ENCODE measurements at places on chromosomes 7 and 10.

DNA sequence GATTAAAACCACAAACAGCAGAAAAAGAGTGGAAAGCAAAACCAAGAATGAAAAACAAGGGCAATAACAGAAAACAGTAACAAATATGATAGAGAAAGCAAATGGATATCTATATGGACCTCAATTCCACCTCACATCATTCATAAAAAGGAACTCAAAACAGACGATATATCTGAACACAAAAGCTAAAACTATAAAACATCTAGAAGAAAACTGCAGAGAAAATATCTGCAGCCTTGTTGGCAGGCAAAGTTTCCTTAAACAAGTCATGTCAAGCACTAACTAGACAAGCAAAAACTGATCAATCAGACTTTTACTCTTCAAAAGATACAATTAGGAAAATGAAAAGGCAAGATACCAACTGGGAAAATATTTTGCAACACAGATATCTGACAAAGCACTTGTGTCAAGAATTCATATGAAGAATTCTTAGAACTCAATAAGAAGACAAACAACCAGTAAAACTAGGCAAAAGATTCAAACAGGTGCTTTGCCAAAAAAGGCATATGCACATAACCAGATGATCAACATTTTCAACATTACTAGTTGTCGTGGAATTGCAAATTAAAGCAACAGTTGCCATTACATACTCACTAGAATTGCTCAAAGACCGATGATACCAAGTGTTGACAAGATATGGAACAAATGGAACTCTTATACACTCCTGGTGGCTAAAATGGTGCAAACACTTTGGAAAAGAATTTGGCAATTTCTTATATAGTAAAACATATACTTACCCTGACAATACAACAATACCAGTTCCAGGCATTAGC lies 25.9 kb upstream of the ZMIZ1 start:
- no peak for DNase-seq

- DNase-seq: no peak
Measured at GRCh38 chr10:27611744-27612550, 107.8 kb downstream of the RAB18 start.

- DNase-seq: no peak
Measured at GRCh38 chr10:69891057-69891617, 89.4 kb downstream of the COL13A1 start.

- DNase-seq: peak; percentile 29
Measured at GRCh38 chr7:4682621-4683042, 537 bp downstream of the FOXK1 start.

- no peak for DNase-seq
Measured at GRCh38 chr7:121475806-121476205, 79.7 kb upstream of the FAM3C start.

DNA sequence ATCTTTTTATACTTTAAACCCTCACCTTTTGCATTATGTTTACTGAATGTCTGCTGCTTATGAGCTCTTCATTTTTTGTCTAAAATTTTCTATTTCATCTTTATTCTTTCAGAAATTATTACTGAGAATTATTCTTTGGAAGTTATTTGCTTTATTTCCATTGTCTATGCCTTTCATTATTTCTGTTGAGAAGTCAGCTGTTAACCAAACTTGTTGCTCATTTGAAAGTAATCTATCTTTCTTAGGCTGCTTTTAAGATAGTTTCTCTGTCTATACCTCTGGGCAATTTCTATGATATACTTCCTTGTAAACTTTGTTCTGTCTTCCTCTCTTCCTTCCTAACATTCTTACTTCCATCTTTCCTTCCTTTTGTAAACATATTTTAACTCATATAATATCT lies 1165.9 kb upstream of the CELF2 start:
- DNase-seq: no peak

DNA sequence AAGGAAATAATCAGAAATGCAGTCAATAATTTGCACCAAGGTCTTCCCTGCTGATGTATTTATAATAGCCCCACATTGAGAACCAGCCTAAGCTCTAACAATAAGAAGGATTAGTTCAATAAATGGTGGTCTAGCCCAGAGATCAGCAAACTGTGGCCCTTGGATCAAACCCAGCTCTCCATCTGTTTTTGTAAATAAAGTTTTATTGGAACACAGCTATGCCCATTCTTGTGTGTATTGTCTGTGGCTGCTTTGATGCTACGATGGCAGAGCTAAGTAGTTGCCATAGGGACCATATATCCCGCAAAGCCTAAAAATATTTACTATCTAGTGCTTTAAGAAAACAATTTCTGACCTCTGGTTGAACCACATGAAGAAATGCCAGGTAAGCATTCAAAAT lies 154.9 kb downstream of the EMX2 start:
- DNase-seq: no peak

DNA sequence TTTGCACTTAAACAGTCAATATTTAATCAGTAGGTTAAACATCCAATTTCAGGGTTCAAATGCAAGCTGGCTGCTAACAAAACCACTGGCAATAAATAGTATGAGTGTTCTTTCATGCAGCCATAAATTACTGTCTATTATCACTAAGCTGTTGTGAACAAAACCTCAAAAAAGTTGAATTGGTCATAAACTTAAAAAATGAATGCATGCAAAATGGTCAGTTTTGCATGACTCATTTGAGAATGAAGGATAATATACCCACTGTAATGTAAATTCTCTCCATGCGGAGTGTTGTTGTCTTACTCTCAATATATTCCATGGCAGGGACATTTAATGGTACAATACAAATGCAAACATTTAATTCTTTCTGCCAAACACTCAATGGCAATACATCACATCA lies 226.4 kb downstream of the MAGI2 start:
- DNase-seq: no peak

DNA sequence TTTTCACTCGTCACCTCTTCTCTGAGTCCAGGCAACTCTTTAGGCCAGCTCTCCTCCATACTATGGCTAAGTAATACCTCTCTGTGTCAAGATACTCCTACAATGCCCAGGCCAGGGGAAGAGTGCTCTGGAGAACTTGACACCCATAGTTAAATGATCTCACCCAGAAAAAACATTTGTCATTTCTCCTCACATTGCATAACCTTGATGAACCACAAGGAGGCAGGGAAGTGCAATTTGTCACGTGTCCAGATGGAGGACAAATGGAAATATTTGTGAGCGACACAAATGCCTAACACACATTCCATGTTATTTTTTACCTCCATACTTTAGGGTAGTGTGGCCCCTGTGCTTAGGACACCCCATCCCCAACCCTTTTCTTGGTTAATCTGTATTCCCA lies 78.3 kb downstream of the HTR7 start:
- no peak for DNase-seq

DNA sequence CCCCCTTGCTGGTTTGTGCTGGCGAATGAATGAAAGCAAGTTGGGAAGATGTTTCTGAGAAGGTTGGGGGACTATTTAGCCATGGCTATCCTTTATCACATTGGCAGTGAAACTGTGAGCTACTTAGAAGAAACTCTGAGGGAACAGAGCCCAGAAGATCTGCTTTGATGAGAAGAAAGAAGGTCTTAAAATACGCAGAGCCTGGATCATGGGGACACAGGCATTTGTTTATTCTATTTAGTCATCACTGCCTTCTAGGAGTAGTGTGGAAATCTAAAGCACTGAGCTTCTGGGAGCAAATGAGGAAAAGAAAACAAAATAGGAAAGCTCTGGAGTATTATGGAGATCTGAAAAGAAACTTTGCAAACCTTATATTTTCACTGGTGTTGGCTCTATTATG lies 28.5 kb downstream of the CPED1 start:
- DNase-seq: no peak

- no peak for DNase-seq
Measured at GRCh38 chr7:41472427-41473125, 230.3 kb downstream of the INHBA start.

GRCh38 chr7:4237296-4238235 lies 444.5 kb upstream of the FOXK1 start:
- DNase-seq: no peak

- DNase-seq: no peak
Measured at GRCh38 chr10:114726820-114727271, 68.8 kb upstream of the ABLIM1 start.

- no peak for DNase-seq
Measured at GRCh38 chr10:28985137-28985885, 303.6 kb upstream of the LYZL1 start.

DNA sequence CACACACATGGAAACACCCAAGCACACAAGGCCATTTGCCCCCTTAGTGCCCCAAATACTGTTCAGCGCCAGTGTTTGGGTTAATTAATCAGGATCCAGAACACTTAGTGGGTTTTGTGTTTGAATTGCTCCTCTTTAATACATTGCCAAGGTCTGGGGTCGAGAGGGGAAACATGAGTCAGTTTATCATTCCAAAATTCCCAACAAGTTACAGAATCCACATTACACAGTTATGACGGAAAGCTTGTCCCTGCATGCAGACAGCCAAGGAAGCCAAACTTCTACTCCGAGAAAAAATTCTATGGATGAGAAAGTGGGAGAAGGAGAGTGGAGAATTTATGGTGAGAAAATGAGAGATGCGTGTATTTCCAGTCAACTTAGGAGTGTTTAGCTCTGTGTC lies 189.0 kb downstream of the NPSR1 start:
- DNase-seq: no peak

DNA sequence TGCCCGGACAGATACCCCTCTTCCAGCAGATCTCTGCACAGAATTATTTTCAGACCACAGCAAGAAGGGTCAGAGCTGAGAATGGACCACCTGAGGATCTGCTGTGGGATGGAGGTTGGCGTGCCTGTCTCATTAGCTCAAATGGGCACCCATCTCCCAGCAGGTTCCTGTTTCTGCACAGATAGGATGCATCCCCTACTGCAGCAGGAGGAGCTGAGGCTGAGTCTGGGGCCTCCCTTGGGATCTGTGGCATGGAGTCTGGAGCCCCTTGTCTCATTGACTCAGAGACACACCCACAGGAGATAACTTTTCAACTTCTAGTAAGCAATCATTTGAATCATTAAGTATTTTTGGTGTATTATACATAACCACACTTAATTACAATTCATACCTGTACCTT lies 212.7 kb downstream of the ADK start:
- no peak for DNase-seq

GRCh38 chr7:37380831-37381230 lies 67.8 kb downstream of the ELMO1 start:
- DNase-seq: no peak

DNA sequence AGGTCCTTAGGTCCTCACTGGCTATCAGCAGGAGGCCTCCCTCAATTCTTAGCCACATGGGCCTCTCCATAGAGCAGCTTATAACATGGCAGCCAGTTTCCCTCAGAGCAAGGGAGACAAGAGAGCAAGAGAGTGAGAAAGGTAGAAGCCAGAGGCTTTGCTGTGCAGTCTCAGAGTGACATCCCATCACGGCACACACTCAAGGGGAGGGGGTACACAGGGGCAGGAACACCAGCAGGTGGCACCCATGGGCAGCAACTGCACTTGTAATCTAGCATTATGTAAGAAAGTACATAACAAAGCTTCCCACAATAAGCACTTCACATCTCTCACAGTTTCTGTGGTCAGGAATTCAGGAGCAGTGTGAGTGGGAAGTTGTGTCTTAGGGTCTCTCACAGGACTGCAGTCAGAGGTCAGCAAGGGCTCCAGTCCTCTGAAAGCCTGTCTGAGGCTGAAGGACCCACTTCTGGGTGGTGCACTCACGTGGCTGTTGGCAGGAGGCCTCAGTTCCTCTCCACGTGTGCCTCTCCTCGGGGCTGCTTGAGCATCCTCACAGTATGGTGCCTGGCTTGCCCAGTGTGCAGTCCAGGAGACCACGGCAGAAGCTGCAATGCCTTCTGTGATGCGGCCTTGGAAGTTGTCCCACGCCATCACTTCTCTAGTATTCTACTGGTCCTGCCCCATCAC lies 159.4 kb downstream of the OAT start:
- no peak for DNase-seq

GRCh38 chr10:36640626-36641025 lies 484.8 kb upstream of the ANKRD30A start:
- DNase-seq: no peak

- no peak for DNase-seq
Measured at GRCh38 chr10:93060887-93061593, 442 bp downstream of the CYP26C1 start.

- no peak for DNase-seq
Measured at GRCh38 chr10:124997771-124998623, 56.1 kb downstream of the ZRANB1 start.

- no peak for DNase-seq
Measured at GRCh38 chr7:17031906-17032551, 150.2 kb upstream of the AGR3 start.

DNA sequence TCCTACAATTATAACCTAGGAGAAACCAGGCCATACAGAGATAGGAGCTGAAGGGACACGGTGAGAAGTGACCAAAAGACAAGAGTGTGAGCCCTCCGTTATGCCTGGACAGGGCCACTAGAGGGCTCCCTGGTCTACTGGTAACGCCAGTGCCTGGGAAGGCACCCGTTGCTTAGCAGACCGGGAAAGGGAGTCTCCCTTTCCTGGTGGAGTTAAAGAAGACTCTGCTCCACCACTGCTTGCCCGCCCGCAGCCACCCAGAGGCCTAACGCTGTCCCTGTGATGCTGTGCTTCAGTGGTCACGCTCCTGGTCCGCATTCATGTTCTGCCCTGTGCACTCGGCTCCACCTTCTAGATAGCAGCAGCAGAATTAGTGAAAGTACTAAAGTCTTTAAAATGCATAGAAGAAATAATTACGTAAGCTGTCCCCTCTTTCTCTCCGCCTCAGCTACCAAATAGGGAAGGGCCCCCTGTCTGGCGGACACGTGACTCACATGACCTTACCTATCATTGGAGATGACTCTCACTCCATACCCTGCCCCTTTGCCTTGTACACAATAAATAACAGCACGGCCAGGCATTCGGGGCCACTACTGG lies 34.8 kb downstream of the GRID2IP start:
- peak; percentile 53 for DNase-seq

DNA sequence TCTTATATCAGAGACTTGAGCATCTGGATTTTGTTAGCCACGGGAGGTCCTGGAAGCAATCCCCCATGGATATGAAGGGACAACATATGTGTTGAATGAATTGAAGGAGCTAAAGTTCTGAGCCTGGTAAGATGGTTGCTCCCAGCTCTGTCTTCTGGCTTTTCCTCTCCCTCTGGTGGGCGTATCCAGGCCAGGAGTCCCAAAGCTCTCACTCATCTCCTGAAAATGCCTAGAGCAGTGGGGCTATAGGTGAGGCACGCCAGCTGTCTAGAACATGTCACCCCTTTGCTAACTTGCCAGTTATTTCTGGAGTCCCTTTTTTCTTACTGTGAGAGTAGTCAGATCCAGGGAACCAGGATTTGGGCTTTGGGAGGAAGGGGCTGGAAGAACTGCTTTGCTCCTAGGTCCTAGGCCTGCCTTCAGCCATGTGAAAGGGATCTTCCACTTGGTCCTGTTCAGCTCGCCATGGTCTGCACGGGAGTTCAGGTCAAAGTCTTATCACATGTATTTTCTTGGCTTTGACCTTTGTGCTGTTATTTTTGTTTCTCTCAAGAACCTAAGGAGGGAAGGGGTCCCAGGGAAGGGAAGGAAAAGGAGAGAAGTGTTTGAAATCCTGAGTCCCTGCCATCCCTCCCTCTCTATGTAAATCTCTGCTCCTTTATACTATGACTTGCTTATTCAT lies 73.6 kb downstream of the MINPP1 start:
- no peak for DNase-seq

- no peak for DNase-seq
Measured at GRCh38 chr10:120011359-120012130, 119.0 kb downstream of the SEC23IP start.
